ENCODE measurements at places on chromosomes 5 and 9. TPM values are rescaled to one million over a fixed set of nuclear protein-coding genes. Genes with fewer than 3 reads are reported as not detected.
A peak's percentile ranks its signal among the peaks of the same experiment; 100 is the strongest.

DNA sequence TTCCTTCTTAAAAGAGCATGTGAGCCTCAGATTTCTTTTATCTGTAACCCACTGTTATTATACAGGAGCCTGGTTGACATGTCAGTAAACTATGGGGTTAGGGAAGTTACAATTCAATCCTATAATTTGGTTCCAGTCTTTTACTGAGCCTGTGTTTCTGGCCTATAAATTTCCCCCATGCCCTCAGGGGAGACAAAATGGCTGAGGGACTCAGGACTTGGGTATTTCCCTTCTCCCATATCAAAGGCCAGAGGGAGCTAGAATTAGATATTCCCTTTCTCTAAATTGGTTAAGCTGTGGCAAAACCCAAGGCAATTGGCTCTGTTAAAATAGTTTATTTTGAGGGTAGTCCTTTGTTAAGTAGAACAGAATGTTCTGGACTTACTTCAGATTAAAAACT is 823.2 kb downstream of the TLE1 start:
- DNase-seq, result no peak

GRCh38 chr9:94199776-94200175 is 59.3 kb upstream of the ZNF169 start:
- no peak for DNase-seq

- DNase-seq, result no peak
These were observed 25.0 kb upstream of the CEP78 start for GRCh38 chr9:78210841-78211301.

GRCh38 chr5:121962347-121962670 is 534 bp downstream of the SRFBP1 start:
- DNase-seq, result no peak

DNA sequence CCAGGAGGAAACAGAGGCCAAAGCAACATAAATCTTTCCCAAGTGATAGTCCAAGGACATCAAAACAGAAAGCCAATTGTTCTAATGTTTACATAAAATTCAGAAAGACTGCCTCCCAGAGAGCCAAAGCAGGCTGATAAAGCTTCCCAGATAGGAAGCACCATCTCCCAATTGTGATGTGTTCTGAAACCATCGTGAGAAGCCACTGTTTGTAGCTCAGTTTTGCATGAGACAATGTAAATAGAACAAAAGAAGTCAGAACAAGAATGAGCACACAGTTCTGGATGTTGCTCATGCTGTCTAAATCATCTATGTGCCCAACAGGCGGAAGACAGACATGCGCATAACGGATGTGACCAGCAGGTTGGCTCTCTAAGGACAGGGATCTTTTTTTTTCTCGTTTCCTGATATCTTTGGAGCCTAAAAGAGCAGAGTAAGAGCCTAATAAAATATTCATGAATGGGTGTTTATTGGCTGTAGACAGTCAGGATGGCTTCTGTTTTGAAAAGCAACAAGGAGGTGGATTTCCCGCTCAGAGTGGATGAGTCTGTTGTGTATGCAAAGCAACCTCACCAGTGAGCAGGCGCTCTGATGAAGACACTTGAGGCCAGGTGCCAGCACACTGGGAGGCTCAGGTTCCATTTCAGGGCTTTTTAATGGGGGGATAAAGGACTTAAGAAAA is 113.6 kb downstream of the GNA14 start:
- no peak for DNase-seq

Gene FREM1
- 17.0 TPM for polyA plus RNA-seq

DNA sequence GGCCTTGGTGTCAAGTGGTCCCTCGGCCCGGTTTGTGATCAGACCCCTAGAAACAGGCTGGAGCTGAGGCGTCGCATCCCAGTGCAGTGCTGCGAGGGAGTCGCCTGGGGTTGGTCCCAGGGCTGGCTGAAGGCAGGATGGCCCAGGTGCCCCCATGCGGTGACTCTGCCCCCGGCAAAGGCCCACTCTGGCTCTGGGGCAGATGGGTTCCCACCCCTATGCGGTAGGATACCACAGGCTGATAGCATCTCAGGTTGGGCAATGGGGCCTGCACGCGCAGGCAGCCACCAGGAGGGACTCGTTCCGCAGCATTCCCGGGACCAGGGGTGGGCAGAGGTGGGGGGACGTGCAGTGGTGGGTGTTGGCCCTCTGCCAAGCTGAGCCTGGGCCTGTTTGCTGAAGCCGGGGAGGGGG is 86.0 kb downstream of the RXRA start:
- peak; percentile 71 for DNase-seq

GRCh38 chr9:26457151-26457550 is 435.5 kb downstream of the CAAP1 start:
- DNase-seq, result no peak

Gene PCA3
- 0.11 TPM for polyA plus RNA-seq

DNA sequence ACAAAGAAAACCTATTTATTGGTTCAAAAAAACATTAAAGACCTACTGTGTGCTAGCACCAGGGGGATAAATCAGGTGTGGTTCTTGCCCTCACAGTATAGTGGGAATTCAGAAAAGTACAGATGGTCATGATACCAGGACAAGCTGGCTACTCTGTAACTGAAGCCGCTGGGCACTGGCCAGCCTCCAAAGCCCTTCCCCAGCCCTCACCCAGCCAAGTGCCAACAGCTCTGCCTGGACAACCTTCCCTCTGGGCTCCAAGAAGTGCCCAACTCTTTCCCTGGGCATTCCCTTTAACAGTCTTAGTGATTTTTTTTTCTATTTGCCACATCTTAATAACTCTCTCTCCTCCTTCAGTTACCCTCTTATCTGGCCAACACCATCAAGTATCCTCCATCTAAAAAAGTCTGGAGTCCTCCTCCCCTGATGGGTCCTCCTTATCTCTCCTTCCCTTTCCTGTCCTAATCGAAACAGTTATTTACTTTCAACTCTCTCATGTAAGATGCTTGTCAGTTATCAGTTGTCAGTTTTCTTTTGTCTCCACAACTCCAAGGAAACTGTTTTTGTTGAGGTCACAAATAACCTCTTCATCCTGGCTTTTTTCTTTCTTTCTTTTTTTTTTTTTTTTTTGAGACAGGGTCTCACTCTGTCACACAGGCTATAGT is 13.3 kb upstream of the SEPTIN8 start:
- DNase-seq, result no peak

GRCh38 chr5:5494489-5495402 is 72.3 kb downstream of the ICE1 start:
- peak; percentile 82 for DNase-seq

DNA sequence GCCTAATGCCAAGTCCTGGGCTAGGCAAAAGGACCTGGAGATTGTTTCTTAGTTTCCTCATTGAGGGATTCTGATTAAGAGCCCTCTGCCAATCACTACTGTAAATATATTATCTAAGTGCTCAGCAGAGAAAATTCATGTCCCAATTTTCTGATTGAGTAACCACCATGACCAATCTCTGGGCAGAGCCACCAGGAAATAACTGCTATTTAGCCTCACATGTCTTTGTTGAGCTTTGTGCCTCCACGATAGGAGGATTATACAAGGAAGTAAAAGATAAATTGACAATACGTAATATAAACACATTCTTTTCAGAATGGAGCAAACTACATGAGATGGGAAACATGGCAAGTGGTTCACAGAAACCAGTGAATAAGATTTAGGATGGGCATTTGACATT is 396.1 kb upstream of the PAPPA start:
- no peak for DNase-seq

DNA sequence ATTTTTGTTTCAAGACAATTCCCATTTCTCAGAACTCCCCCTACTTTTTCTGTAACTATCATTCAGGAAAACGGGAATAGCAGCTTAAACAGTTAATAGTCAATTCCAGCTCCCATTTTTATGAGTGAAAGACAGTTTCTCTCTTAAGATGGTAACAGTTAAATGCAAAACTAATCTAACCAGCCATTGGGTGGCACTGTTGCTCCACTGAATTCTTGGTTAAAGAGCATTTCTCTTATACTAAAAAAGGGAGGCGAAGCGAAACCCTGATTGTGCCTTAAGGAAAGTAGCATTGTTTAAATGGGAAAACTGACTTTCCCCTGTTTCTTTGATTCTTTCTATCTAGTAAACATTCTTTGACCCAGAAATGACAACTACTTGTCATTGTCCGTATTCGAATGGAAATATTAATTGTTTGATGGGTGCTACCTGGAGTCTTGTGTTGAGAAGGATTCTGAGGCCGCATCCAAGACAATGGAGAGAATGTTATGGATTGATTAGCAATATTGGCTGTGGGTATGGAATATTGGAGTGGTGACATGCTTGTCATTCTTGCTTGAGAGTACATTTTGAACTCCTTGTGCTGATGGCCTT is 507.8 kb downstream of the MAT2B start:
- DNase-seq, result peak; percentile 93

DNA sequence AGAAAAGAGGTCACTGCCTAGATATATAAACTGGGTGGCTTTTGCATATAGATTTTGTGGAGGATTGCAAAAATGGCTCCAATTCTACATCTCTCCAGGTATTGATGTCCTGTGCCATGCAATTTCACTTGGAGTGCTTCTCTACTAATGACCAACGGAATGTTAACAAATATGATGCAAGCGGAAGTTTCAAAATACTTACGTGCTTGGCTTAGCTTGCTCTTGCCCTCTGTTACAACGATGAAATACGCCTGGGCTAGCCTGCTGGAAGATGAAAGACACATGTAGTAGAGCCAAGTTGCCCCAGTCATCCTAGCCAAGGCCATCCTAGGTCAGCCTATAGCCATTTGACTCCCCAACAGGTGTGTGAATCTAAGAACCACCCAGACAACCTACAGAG is 3.6 kb upstream of the POC5 start:
- DNase-seq, result no peak

Gene ANKRD18B
- polyA plus RNA-seq, result not detected

Gene CDKN2B-AS1
- polyA plus RNA-seq, result not detected

Gene GPX3
- 27,893 TPM for polyA plus RNA-seq

DNA sequence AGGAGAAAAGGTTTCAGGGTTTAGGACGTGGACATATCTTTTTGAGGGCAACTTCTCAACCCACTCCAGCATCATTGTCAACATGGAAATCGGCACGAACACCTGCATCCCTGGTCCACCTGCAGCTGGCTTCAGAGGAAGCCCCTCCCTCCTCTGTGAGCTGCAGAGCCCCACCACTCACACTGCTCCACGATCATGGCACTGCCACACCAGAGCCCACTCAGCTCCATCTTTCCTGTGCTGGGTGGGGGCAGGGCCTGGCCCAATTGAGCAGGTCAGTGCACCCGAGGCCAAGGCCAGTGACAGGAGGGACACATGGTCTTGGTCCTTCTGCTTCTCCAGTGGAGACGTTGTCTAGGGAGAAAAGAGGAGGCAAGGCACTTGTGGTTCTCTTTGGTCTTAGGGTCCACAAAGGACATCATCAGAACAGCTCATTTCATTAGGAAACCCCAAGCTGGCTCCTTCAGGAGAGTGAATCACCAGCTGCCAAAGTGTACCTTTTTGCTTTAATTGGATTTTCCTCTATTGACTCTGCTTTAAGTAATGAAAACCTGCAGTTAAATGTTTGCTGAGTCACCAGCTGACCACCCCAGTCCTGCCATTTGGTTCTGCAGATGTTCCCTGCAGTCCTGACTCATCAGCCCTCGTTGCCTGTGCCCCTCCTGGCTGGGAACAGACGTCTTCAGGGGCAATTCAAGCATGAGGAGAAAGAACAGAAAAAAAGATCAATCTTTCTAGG is 56.2 kb downstream of the UBE2QL1 start:
- no peak for DNase-seq

GRCh38 chr5:167307042-167307441 is 984.4 kb upstream of the WWC1 start:
- peak; percentile 57 for DNase-seq

Gene UGT3A2
- polyA plus RNA-seq, result 4.4 TPM

Gene ALDH1A1
- 295 TPM for polyA plus RNA-seq

- DNase-seq, result no peak
These were observed 15.6 kb upstream of the CLK4 start for GRCh38 chr5:178642351-178642909.

DNA sequence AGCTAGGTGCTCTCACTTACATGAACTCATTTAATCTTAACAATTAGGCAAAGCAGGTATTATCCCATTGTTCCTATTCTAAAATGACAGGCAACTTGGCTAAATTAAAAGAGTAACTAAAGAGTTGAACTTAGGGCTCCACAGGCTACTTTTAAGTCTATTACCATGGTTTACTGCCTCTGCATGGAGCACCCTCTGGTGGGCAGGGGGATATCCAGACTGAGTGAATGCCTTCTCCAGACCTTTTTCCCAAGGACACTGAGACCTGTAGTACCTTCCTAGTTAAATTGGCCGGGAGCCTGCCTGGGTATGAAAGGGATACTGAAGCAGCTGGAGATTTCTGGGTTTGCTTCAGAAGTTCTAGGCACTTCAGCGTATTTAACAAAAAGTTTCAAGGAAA is 238.1 kb downstream of the ELAVL2 start:
- no peak for DNase-seq

Gene TAF11L10
- polyA plus RNA-seq, result not detected
